Esophagus squamous epithelium (tissue), 5 donors: ENCODE measurements at places on chromosomes 13 and 19.

GRCh38 chr19:48168689-48169088 lies 1.5 kb downstream of the LIG1 start:
- DNase-seq: no peak

GRCh38 chr13:72745260-72745659 lies 17.5 kb downstream of the BORA start:
- no peak for DNase-seq

GRCh38 chr19:7933828-7934725 lies 8.1 kb upstream of the CTXN1 start:
- DNase-seq: no peak

DNA sequence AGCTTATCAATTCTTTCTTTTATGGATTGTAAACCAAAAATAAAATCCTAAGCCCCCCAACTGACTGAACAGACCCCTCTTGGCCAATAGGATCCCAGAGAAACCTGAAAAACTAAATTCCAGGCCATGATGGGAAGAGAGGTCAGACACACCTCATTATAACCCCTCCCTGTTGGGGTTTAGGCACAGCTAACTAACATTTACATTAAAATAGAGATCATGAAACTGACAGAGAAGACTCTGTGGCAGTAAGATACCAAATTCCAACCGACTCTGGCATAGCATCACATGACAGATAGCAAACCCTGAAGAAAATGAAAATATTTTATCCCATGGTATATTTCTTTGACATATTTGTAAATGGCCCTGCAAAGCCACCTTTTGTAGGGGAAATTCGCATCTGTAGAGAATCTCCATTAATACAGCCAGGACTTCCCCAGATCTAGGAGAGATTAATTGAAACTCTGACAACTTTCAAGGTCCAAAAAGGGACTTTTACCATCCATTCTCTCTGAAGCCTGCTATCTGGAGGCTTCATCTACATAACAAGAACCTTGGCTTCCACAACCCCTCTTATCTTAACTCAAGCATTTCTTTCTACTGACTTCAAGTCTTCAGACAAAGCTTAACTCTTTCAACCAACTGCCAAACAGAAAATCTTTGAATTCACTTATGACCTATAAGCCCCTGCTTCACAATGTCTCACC lies 27.1 kb upstream of the GAS6 start:
- DNase-seq: no peak

- no peak for DNase-seq
Observed at GRCh38 chr19:1675633-1676350, 23.4 kb upstream of the TCF3 start.

DNA sequence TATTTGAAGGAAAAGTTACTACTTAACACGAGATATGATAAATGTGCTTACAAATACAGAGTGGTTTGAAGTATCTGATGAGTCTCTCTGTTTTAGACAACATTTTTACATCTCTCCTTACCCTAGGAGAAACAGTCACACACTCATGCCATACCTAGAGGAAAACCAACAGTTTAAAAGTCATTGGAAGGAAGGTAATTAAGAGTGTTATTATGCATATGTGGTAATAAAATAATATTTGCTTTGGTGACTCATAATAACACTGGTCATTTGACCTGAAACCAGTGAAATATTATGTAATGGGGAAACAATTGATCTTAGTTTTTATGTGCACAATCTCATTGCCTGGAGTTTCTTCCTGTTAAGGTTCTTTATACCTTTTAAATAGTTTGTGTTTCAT lies 136.9 kb upstream of the SOX21 start:
- DNase-seq: no peak

GRCh38 chr13:50322006-50322405 lies 306.8 kb downstream of the KCNRG start:
- DNase-seq: no peak

- no peak for DNase-seq
Observed at GRCh38 chr13:45109102-45109720, 11.1 kb upstream of the GTF2F2 start.
